Mesothelial cell of epicardium (in vitro differentiated cells): ENCODE measurements at places on chromosomes 1 and 21. TPM values are rescaled to one million over a fixed set of nuclear protein-coding genes. Genes with fewer than 3 reads are reported as not detected.

GRCh38 chr1:108034396-108034795 lies 69.4 kb upstream of the VAV3 start:
- H3K4me1 ChIP-seq: peaks cover 1% of the 10 kb centered on the region
- no peaks in the 10 kb centered on the region for H3K36me3 ChIP-seq
- peaks cover 83% of the 10 kb centered on the region for H3K27me3 ChIP-seq
- DNase-seq: no peak

DNA sequence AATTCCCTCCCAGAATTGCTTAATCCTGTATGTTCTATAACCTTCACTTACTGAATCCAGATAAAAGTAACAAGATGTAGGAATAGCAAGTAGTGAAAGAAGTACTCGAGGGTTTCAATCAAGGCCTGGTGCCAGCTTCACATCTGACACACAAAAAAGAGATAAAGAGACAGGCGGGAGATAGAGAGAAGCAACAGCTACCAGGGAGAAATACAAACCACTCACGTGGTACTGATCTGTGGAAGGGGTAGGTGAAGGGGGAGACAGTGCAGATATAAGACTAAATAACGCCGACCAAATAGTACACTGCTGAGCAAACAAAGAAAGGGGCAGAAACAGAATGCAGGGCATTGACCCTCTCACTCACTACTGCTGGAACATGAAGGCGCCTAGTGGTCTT lies 295.2 kb downstream of the NEGR1 start:
- H3K4me3 ChIP-seq: no peak overlapping the region
- no peak overlapping the region for H3K27ac ChIP-seq
- DNase-seq: no peak
- H3K27me3 ChIP-seq: no peaks in the 10 kb centered on the region

DNA sequence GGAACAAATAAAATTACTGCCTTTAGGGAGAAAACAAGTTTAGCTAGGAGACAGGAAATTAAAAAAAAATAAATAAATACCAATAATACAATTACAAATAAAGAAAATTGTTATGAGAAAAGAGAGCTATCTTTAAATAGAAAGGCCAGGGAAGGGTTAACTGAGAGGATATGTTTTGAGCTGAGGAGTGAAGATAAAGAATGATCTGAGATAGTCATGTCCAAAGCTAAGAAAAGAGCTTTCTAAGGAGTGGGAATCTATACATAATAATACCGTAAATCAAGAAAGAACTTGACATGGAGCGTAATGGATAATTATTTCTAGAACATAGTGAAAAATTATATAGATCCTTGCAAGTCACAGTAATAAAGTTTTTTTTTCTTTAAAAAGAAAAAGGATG lies 176.5 kb downstream of the NCAM2 start:
- peaks cover 7% of the 10 kb centered on the region for H3K27me3 ChIP-seq
- H3K36me3 ChIP-seq: no peaks in the 10 kb centered on the region
- H3K4me1 ChIP-seq: peaks cover 8% of the 10 kb centered on the region
- no peak overlapping the region for H3K27ac ChIP-seq
- no peak overlapping the region for H3K4me3 ChIP-seq

- H3K27me3 ChIP-seq: no peaks in the 10 kb centered on the region
- no peak for DNase-seq
- H3K36me3 ChIP-seq: no peaks in the 10 kb centered on the region
- H3K4me1 ChIP-seq: peaks cover 51% of the 10 kb centered on the region
Measured at GRCh38 chr1:109794319-109795132, 30.8 kb upstream of the EPS8L3 start.

- no peaks in the 10 kb centered on the region for H3K36me3 ChIP-seq
- DNase-seq: no peak
- H3K27ac ChIP-seq: no peak overlapping the region
- H3K27me3 ChIP-seq: no peaks in the 10 kb centered on the region
- no peaks in the 10 kb centered on the region for H3K4me1 ChIP-seq
- no peak overlapping the region for H3K4me3 ChIP-seq
Measured at GRCh38 chr1:79293611-79294010, 287.1 kb upstream of the ADGRL4 start.

Gene INAVA
- total RNA-seq: 34.6 to 36.6 TPM (median 35.7 TPM) in 3 replicates

Gene TMEM52
- total RNA-seq: 2.1 to 2.8 TPM (median 2.5 TPM) in 3 replicates

DNA sequence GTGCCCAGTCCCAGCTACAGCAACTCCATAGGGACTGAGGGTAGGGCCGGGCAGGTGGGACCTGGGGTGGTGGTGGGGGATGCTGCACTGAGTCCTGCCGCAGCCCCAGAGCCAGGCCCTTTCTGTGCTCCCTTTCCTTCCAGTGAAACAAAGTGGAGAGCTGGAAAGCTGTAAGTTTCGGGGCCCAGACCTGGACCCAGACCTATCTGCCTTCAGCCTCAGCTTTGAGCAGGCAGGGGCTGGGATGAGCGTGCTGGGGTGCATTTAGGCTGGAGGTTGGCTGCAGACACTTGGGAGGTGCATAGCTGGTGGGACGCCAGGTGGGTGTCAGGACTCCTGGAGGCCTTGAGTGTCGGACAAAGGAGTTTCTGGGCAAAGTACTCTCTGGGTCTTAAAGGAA lies 92.7 kb upstream of the C1orf174 start:
- peaks cover 16% of the 10 kb centered on the region for H3K27me3 ChIP-seq
- no peak for DNase-seq
- no peak overlapping the region for H3K27ac ChIP-seq
- H3K4me1 ChIP-seq: no peaks in the 10 kb centered on the region
- H3K36me3 ChIP-seq: no peaks in the 10 kb centered on the region

DNA sequence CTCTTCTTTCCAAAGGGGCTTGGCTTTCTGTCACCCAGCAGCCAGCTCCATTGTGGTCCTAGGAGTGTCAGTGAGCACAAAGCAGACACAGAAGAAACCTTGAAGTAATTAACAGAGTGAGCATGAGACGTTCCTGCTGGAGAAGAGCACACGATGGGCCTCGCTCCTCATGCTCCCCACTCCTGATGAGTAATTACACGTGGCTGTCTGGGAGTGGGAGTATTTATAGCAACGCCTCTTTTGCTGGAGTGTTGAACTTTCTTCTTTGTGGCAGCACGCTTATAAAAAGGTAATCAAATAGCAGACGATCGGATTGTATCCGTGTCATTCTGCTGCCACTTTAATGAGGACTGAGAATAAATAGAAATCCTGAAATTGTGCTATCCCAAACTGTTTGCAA lies 185.8 kb downstream of the CAMTA1 start:
- peaks cover 11% of the 10 kb centered on the region for H3K4me1 ChIP-seq
- H3K4me3 ChIP-seq: no peak overlapping the region
- peaks cover 35% of the 10 kb centered on the region for H3K27me3 ChIP-seq
- no peak for DNase-seq

DNA sequence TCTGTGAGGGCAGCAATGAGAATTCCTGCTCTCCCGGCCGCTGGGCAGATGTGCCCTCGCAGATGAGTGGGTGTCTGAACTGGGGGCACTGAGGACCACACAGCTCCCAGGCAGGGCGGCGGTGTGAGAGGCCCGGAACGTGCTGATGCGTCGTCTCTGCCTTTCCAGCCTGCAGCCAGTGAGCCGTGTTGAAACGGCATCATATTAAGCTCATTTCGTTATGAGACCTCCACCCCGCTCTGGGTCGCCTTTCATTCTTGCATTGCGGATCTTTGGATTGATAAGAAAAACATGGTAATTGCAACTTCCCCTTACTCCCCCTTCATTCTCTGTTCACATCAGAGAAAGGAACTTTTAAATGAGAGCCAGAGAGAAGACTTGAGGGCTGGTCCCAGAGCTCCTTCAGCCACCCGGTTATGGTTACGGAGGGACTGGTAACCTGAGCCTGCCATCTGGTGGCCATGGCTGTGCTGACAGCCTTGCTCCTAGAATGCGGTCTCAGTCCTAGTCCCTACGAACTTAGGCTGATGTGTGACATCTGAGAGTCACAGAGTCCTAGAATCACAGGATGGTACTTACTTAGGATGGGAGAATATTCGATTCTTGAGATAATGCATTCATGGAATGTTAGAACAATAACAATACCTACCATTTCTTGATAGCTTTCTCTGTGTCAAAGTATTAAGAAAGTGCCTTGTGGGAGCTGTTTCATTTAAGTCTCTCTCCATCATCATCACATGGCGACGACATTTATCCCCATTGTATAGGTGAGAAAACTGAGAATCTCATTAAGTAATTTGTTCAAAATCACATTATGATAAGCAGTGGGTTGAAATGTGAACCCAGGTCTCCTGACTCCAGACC lies 271.0 kb downstream of the TRABD2B start:
- DNase-seq: no peak
- H3K4me1 ChIP-seq: peaks cover 14% of the 10 kb centered on the region
- no peak overlapping the region for H3K27ac ChIP-seq
- peak overlapping the region; percentile 42 for H3K4me3 ChIP-seq
